Foreskin keratinocyte (primary cell): ENCODE measurements at places on chromosomes 11 and 22. TPM values are rescaled to one million over a fixed set of nuclear protein-coding genes. Genes with fewer than 3 reads are reported as not detected.

The TMPRSS5 gene
- polyA plus RNA-seq: 0.08 and 0.11 TPM in 2 replicates

The BTG4 gene
- polyA plus RNA-seq: 0.10 TPM in 1 of 2 replicates, not detected in the other

The MLC1 gene
- polyA plus RNA-seq: not detected in 2 replicates

The TMEM151A gene
- polyA plus RNA-seq: 0.02 and 0.04 TPM in 2 replicates

The CADM1 gene
- 26.8 and 29.6 TPM in 2 replicates for polyA plus RNA-seq

The UPK2 gene
- 0.25 and 0.32 TPM in 2 replicates for polyA plus RNA-seq

The CECR2 gene
- polyA plus RNA-seq: not detected in 2 replicates

The MUC6 gene
- polyA plus RNA-seq: not detected in 2 replicates

The UCP3 gene
- 0.12 and 0.26 TPM in 2 replicates for polyA plus RNA-seq

The OR52N4 gene
- polyA plus RNA-seq: not detected in 2 replicates

The OR51B4 gene
- polyA plus RNA-seq: not detected in 2 replicates

The IGSF9B gene
- polyA plus RNA-seq: 0.29 and 0.73 TPM in 2 replicates

The RFPL3 gene
- polyA plus RNA-seq: not detected in 2 replicates

The HORMAD2 gene
- not detected in 2 replicates for polyA plus RNA-seq

The NRXN2 gene
- not detected in 2 replicates for polyA plus RNA-seq

The PRAME gene
- polyA plus RNA-seq: not detected in 2 replicates

The P2RY6 gene
- polyA plus RNA-seq: 0.04 TPM in 1 of 2 replicates, not detected in the other

The HPX gene
- polyA plus RNA-seq: 0.10 and 0.38 TPM in 2 replicates

The CDCA5 gene
- polyA plus RNA-seq: 33.3 and 43.4 TPM in 2 replicates

GRCh38 chr22:43152357-43153071 lies 1.2 kb downstream of the TSPO start:
- peak; percentile 49 for DNase-seq

DNA sequence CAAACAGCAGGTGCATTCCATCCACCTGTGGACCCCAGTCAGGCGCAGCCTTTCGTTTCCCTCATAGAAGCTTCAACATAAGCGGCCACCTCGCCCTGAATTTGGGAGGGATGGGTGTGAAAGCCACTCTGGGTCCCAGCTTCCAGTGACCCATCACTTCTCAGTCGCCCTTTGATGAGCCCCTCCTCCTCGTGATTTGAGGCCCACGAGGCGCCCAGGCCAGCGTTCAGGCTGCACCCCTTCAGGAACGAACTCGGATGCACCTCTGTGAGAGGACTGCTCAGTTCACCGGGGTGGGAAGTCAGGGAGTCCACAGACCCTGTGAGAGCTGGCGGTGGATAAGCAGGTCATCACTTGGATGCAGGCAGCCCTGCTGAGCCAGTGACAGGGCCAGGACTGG lies 1118.2 kb downstream of the BRD1 start:
- no peak for DNase-seq

GRCh38 chr11:71542879-71543777 lies 5.1 kb upstream of the KRTAP5-9 start:
- no peak for DNase-seq

GRCh38 chr11:102986815-102987214 lies 31.3 kb upstream of the MMP13 start:
- peak; percentile 65 for DNase-seq

GRCh38 chr22:26447584-26448329 lies 18.7 kb downstream of the ASPHD2 start:
- DNase-seq: no peak

DNA sequence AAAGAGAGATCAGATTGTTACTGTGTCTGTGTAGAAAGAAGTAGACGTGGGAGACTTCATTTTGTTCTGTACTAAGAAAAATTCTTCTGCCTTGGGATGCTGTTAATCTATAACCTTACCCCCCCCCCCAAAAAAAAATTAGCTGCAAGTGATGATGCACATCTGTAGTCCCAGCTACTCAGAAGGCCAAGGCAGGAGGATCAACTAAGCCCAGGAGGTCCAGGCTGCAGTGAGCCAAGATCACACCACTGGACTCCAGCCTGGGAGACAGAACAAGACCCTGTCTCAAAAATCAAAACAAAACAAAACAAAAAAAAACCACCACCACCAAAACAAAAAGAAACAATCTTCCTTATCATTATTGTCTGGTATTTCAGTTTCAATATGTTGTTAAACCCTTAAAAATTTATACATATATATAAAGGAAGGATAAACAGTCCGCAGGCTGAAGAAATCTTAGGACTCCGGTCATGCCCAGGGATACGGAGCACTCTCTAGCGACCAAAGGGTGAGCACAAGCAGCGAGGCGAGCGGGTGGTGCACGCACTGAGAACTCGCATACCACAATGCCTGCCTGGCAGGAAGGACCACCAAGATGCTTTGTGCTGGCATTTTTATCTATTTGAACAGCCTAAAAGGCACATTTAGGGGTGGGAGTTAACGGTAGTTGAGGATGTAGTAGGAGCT lies 6.4 kb downstream of the POLDIP3 start:
- no peak for DNase-seq

- DNase-seq: peak; percentile 1
Observed at GRCh38 chr11:59614277-59615119, 1.1 kb downstream of the OSBP start.

GRCh38 chr11:70296681-70297080 lies 26.2 kb downstream of the PPFIA1 start:
- no peak for DNase-seq

GRCh38 chr11:10490398-10491241 lies 35.6 kb downstream of the AMPD3 start:
- DNase-seq: peak; percentile 24

- DNase-seq: no peak
Observed at GRCh38 chr22:47201186-47201995, 438.9 kb downstream of the TBC1D22A start.

DNA sequence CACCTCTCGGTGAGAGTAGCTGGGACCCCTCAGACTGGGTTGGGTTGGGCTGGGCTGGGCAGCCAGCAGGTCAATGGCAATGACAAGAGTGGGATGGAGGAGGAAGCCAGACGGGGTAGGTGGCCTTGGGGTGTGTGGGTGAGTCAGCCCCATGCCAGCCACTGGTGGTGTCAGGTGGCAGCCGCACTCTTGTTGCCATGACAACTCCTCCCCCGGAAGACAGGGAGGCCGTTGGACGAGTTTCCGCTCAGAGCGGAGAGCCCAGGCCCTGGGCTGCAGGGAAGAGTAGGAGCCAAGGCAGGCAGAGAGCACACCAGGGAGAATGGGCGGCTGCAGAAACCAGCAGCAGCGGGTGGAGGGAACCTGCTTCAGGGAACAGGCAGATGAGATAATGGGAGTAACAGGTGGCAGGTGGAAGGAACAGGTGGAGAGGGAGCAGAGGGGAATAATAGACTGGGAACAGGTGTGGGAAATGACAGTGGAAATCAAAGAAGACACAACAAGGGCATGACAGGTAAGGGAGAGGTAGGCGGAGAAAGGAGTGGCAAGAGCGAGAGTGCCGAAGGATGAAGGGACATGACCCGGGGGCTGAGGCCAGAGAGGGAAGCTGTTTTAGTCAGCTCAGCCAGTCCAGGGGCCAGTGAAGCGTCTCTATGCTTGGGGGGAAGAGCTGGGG lies 8.7 kb downstream of the SPTBN2 start:
- DNase-seq: peak; percentile 62

- DNase-seq: no peak
Observed at GRCh38 chr22:39416319-39416718, 16.7 kb downstream of the TAB1 start.

- peak; percentile 81 for DNase-seq
Observed at GRCh38 chr11:82978422-82979099, 77.0 kb downstream of the DDIAS start.

GRCh38 chr11:6607190-6607795 lies 3.7 kb downstream of the ILK start:
- no peak for DNase-seq

GRCh38 chr11:102398297-102398696 lies 51.3 kb downstream of the BIRC2 start:
- no peak for DNase-seq

- DNase-seq: no peak
Observed at GRCh38 chr11:75422248-75423231, 10.5 kb downstream of the KLHL35 start.

DNA sequence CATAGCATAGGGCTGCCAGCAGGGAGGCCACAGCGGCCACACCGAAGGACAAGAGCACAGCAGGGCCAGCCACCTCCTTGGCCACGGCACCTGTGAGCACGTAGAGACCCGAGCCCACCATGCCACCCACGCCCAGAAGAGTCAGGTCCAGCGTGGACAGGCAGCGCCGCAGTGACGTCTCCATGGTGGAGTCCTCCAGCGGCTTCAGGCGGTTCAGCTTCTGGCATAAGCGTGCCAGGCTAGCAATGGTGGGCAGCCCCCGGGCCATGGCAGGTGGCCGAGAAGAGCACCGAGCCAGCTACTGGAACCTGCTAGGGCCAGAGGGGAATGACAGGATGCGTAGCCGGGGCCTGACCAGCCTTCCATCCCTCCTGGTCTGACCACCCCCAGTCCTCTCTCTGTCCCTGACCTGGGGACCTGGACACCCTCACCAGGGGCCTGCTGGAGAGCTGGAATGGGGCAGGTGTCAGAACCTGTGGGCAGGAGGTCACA lies 770 bp downstream of the SLC7A4 start:
- no peak for DNase-seq

GRCh38 chr11:70483917-70484316 lies 85.6 kb downstream of the CTTN start:
- no peak for DNase-seq

GRCh38 chr11:114059278-114059983 lies at the start of gene ZBTB16:
TSS of gene ZBTB16 (plus strand) at chr11:114059711. CDS start at chr11:114063301, 3,590 bp downstream.
- DNase-seq: no peak

DNA sequence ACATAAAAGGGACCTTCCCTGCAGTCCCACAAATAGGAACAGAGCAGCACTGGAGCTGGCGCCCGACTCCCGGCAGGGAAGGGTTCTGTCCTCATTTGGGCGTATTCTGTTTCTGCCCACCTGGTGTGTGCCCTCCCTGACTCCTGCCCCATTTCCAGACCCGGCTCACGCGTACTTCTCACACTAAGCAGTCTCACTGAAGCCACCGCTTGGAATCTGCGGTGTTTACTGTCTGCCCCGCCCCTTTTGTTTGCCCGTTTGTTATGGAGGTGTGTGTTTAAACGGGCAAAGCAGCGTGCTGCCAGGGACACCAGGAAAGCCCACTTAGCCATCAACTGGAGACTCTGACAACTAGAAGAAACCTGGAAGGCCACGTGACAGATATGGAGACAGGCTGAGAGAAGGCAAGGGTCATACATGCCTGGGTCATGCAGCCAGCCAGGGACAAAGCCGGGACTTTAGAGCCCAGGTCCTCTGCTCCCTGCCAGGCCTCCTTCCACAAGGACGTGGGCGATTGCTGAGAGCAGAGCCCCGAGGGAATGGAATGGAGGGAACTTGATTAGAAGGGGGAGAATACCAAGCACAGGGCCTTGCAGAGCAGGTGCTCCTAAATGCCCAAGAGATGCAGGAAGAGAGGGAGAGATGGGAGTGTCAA lies 8.7 kb upstream of the EFCAB6 start:
- DNase-seq: no peak
